WTC11 (cell line): ENCODE measurements at places on chromosomes 1 and 21. TPM values are rescaled to one million over a fixed set of nuclear protein-coding genes. Genes with fewer than 3 reads are reported as not detected.
A peak's percentile ranks its signal among the peaks of the same experiment; 100 is the strongest.

RASSF5 gene
- total RNA-seq, result 1.7 to 2.1 TPM (median 1.7 TPM) in 3 replicates

LENEP gene
- total RNA-seq, result 0.48 to 1.2 TPM in 2 of 3 replicates, not detected in the other

BTBD19 gene
- 1.7 to 2.0 TPM (median 1.8 TPM) in 3 replicates for total RNA-seq

DNA sequence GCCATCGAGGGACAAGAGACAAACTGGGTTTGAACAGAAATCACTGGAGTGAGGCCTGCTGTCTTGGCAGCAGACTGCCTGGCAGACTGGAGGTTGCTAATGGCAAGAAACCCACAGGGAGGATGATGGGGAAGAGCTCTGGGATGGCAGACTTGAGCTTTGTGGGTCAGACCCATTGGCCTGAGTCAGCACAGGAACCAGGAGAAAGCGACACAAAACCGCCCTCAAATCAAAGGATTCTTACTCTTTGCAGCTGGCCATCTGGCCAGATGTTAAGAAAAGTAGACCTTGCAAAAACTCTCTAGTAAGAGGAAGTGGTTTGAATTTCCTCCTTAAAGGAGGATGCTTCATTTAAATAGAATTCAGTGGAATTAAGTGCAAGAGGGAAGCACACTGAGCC, 195.2 kb upstream of the JUN start:
- no peaks in the 10 kb centered on the region for H3K36me3 ChIP-seq
- peaks cover 35% of the 10 kb centered on the region for H3K4me1 ChIP-seq
- H3K27me3 ChIP-seq, result no peaks in the 10 kb centered on the region; the same call in 1 of the 2 replicates
- no peak for DNase-seq
- H3K4me3 ChIP-seq, result no peak overlapping the region

DNA sequence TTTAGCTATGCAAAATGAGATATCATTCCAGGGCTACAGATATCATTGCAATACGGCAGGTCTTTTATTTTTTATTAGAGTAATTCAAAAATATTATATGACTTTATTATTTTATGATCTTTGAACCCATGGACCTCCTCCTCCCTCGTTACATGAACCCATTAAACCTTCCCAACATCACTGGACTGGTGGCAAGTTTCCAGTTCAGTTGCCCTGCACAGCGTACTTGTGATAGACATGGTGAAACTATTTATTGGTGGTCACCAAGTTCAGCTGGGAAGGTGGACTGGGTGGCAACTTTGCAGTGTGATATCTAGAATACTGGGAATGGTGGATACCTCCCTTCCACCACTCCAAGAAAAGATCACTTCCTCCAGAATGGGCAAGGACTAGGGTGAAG, 52.5 kb downstream of the SLC30A10 start:
- no peak for DNase-seq
- no peak overlapping the region for H3K27ac ChIP-seq
- peaks cover 4% of the 10 kb centered on the region; the same call in 1 of the 2 replicates for H3K4me1 ChIP-seq
- H3K36me3 ChIP-seq, result no peaks in the 10 kb centered on the region
- no peaks in the 10 kb centered on the region for H3K27me3 ChIP-seq

DNA sequence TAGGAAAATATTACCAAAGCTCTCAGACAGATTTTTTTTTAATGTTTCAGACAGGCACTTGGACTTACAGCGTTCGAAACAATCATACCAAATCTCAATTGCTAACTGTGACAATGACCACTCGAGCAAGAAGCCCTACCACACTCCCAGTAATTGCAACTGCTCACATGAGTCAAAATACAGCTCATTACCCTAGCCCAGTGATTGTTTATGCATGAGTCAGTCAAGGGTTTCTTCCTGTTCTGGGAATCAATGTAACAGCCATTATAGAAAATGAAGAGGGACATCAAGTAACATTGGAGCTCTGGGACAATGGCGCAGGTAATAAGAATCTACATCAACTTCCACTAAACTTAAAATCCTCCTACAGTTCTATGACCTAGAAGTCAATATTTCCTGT, 56.1 kb upstream of the SH3GLB1 start:
- H3K36me3 ChIP-seq, result no peaks in the 10 kb centered on the region
- no peaks in the 10 kb centered on the region for H3K27me3 ChIP-seq
- H3K27ac ChIP-seq, result no peak overlapping the region
- no peaks in the 10 kb centered on the region for H3K4me1 ChIP-seq
- DNase-seq, result no peak
- no peak overlapping the region for H3K4me3 ChIP-seq

DNA sequence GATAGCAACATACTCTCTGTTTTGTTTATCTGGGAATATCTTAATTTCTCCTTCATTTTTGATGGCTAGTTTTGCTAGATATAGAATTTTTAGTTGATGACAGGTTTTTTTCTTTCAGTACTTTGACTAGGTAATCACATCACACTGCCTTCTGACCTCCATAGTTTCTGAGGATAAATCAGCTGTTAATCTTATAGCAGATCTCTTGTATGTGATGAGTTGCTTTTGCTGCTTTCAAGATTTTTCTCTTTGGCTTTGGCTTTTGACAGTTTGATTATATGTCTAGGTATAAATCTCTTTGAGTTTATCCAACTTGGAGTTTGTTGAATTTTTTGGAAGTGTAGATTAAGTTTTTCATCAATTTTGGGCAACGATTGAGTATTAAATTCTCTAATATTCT, 142.6 kb downstream of the ZNF644 start:
- H3K4me1 ChIP-seq, result no peaks in the 10 kb centered on the region
- DNase-seq, result no peak
- H3K27me3 ChIP-seq, result peaks cover 4% of the 10 kb centered on the region; the same call in 1 of the 2 replicates
- no peak overlapping the region for H3K27ac ChIP-seq
- peaks cover 34% of the 10 kb centered on the region for H3K36me3 ChIP-seq

DNA sequence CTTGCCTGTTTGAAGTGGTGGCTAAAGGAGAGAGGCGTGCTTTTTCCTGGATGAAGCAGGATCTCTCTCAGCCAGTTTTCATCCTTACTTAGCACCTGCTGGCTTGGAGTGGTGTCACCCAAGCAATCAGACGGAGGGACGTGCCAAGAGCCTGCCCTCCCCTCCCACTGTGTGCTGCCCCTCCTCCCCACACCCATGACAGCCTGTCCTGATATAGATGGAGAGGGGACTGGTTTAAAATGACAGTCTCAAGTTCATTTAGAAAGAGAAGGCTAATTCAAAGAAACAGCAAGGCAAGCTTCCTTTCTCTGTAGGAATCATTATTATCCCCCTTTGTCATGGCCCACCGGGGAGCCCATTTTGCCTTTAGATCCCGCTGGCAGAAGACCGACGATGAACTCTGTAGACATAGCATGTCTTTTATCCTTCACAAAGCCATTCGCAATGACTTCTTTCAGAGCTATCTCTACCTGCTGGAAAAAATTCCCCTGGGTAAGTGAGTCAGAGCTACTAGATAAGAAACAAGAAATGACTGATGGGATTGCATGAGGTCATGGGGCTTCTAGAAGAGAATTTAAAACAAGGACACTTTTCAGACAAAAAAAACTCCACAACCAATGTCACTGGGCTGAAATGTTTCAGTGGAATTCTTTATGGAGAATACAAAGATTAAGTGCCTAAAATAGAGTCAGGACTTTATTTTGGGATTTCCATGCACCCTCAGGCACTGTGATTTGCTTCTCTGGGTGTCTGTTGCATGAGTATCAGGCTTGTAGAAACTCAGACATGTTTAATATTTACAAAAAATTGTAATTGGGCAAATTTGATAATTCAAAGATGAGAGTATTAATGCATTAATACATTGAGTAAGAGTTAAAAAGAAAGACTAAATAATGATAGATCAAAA, at the start of gene NTMT2:
Gene NTMT2 (plus strand): TSS at position 190 of the 907 bp plus-strand sequence. CDS start 149 bp downstream, at position 339.
- peak; percentile 63 for DNase-seq
- H3K36me3 ChIP-seq, result peaks cover 8% of the 10 kb centered on the region; the same call in 1 of the 2 replicates
- peaks cover 30% of the 10 kb centered on the region for H3K4me1 ChIP-seq
- peaks cover 64% of the 10 kb centered on the region for H3K27me3 ChIP-seq
- H3K4me3 ChIP-seq, result peak within 1 kb of the TSS; percentile 18
- no peak within 1 kb of the TSS for H3K27ac ChIP-seq

DNA sequence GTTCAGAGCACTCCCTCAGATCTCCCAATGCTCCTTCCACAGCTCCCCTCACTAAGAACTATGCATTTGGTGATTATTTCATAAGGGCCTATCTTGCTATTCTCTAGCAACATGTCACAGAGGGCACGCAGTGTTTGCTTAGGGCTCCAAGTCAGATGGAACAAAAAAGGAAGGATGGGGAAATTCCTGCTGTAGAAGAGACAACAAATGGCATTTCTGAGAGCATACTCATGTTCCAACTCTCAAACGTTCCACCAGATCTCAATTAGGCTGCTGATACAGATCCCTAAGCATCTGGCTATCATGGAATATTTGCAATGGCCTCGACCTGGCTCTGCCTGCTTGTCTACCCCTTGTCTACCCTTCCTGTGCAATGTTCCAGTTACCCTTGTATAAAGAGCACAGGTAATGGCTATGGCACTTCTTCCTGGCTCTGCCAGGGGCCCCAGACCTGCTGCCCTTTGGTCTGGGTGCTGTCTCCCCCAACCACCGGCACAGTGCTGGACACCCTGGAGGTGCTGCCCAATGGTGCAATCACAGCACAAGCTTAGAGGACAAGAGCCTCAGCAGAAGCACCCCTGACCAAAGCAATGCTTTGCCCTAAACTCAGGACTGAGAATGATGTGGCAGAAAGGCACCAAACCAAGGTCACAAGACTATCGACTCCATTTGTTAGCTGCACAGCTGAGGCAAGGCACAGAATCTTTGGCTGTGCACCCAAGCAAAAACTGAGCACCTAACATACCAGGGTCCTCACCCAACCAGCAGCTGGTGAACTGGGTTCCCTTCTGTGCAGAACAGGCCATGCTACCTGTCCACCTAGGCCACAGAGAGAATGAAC, 3.6 kb downstream of the PARP1 start:
- peak overlapping the region; percentile 99 for H3K4me3 ChIP-seq
- H3K36me3 ChIP-seq, result peaks cover 35% of the 10 kb centered on the region
- H3K27ac ChIP-seq, result peak overlapping the region; percentile 99
- H3K4me1 ChIP-seq, result peaks cover 64% of the 10 kb centered on the region
